ENCODE measurements at places on chromosomes 3 and 15.

- DNase-seq, result no peak
These were observed 106.6 kb downstream of the FBN1 start for GRCh38 chr15:48538941-48539340.

- no peak for DNase-seq
These were observed 45.4 kb downstream of the EFHB start for GRCh38 chr3:19888428-19889152.

GRCh38 chr3:178537122-178537705 lies 978 bp downstream of the KCNMB2 start:
- DNase-seq, result no peak

DNA sequence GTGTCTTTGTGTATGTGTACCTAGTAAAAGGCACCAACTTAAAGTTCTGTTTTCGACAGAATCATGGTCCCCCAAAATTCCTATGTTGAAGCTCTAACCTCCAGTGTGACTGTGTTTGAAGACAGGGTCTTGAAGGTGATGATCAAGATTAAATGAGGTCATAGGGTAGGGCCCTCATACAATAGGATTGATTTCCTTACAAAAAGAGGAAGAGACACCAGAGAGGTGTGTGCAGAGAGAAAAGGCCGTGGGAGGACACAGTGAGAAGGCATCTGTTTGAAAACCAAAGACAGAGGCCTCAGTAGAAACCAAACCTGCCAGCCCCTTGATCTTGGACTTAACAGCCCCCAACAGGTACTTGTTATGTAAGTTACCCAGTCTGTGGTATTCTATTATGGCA lies 52.0 kb upstream of the CORO2B start:
- DNase-seq, result no peak

GRCh38 chr3:161117646-161118045 lies 12.5 kb upstream of the B3GALNT1 start:
- DNase-seq, result no peak

- no peak for DNase-seq
These were observed 187.4 kb downstream of the MECOM start for GRCh38 chr3:169475978-169476698.

DNA sequence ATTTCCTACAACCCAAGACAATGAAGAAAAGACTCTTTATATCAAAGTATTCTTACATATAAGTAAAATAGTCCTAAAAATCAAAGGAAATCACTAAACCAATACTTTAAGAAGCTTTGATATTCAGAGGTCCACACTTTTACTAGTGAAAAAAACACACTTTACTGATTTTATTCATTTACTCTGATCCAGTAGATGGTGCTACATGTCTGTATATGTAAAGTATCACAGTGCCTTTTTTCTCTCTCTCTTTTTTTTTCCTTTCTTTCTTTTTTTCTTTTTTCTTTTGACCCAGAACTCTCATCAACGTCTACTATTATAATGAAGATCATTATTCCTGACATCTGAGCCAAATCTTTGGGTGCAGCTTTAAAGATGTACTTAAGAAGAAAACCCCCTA lies 10.8 kb upstream of the CCDC39 start:
- DNase-seq, result no peak

DNA sequence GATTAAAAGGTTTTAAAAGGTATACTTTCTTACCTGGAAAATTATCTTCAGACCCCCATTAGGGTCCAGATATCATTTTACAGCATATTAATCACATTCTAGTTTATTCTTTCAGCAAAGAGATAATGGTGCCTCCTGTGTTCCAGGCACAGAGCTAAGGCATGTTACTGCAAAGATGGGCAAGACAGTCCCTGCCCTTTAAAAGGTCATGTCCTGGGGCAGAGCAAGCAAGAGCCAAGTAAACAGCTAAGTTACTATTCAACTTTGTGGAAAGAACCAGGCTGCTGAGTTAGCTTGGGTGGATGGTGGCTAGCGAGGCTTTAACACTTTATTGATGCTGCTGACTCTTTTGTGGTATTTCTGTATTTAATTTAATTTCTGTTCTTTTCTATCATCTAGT lies 75.0 kb downstream of the LRRC28 start:
- no peak for DNase-seq

- DNase-seq, result no peak
These were observed 122.9 kb upstream of the CTNNB1 start for GRCh38 chr3:41076399-41076798.

DNA sequence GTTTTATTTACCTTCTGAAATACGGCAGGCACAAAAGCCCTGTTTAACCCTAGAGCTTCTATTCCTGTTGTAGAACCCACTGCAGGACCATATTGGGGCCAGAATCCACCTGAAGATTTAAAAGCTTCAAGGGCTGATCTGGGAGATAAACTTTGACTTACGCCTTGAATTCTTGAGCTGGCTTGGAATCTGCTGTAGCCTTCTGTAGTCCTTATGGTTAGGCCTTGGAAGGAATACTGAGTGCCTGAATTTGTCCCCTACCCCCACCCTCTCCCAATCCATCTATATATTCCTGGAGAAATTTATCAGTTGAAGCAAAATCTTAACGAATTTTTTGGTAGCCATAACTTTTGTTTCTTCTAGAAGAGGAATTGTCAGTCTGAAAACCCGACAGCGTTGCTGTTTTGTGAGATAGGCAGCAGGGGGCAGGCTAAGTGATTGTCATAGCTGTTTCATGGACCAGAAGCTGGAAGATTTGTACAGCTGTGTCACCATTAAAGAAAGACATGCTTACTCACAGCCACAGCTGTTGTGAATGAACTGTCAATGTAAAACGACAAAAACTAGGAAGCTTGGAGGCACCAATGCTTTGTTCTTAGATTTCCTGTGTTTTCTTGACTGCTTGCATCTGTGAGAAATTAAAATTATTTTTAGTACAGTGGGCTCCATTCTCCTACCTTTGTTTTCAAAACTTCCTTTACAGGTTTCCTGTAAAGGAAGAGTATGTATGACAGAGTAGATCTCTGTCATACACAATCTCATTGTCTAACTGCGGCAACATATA lies 12.8 kb downstream of the LXN start:
- DNase-seq, result no peak

DNA sequence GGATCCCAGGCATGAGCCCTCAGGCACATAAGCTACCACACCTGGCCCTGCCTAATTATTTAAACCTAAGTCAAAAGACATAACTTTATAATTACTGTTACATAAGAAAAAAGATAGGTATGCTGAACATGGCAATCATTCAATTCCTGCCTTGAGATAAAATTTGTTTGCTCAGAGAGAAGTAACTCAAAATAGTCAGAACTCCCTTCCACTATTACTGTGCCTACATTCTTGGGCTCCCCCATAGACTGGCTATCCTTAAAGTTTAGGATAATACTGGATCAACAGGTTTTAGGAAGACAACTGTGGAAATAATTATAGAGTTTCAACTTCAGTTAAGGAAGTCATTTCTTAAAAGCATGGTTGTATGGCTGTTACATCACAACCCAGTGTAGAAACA lies 9.9 kb downstream of the WDR53 start:
- no peak for DNase-seq

- no peak for DNase-seq
These were observed 9.2 kb downstream of the LZTFL1 start for GRCh38 chr3:45832699-45833098.

- DNase-seq, result no peak
These were observed 19.7 kb downstream of the RCN2 start for GRCh38 chr15:76951220-76951619.

DNA sequence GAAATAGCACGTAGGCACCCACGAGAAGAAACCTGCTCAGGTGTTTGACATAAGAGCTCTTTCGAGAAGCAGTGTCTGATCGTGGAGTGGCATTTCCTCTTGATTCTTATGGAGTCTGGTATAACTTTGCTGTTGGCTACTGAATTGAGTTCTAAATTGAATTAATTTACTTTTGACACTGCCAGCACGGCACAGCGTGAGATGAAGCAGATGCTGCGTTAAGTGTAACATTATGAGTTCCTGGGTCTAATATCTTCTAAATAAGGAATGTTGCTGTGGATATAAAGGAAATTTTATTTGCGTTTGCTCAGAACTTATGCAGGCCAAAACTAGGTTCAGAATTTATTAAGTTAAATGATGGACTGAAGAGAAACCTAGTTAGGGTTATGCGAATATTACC lies 919.9 kb downstream of the TUSC7 start:
- no peak for DNase-seq

GRCh38 chr15:74053941-74054529 lies 28.3 kb downstream of the GOLGA6A start:
- peak; percentile 20 for DNase-seq

GRCh38 chr3:171058058-171058457 lies 31.5 kb upstream of the SLC2A2 start:
- DNase-seq, result no peak

DNA sequence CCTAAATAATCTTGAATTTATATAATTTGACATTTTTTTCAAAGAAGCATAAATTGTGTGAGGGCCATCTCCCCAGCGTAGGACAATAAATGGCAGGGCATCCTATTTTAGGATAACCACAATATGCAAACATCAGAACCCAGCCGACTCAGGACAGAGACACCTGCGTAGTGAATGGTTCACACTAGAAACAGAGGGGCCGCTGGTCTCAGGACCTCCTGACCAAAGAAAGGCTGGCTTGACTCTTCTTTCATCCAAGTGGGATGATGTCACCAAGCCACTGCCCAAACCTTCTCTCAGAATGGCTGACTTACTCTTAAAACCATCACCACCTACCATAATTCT lies 162.1 kb downstream of the FOXP1 start:
- no peak for DNase-seq

DNA sequence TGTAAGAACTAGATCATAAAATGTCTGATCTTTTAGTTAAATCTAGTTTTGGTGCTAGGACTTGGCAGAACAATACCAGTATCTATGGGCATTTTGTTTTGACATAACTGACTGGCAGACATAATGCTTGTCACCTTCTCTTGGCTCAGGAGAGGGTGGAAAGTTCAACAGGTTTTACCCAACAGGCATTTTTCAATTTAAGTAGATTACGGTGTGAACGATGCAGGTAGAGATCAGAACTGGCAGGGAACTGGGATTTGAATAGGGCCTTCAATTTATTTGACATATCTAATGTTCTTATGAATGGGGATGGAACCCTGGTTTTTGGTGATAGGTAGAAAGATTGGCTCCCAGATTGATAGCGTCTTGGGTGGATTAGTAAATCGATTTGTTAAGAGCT lies 351.0 kb downstream of the FEZF2 start:
- DNase-seq, result no peak

DNA sequence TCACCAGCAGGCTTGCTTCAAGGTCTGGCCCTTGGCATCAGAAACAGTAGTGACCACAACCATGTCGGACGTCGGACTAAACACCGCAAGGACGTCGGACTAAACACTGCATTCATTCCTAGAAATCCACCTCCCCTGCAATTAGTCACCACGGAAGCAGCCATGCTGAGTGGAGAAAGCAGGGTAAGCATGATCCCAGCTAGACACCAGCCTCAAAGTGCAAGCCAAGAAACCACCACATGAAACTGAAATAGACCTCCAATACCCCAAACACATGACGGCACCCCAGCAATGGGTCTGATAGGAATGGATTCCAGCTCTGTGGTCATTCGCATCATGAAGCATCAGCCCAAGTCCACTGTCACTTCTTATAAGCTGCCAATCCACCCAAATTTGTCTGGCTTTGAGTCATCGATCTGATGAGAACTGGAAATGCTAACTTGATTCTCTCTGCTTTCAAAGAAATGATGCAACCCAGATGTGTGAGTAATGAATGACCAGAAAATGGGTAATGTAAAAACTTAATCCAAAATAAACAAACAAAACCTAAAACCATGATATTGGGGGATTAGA lies 348.3 kb upstream of the TMCO5A start:
- DNase-seq, result no peak

- no peak for DNase-seq
These were observed 20.7 kb downstream of the ADAMTS9 start for GRCh38 chr3:64667138-64667537.

GRCh38 chr15:66489179-66489791 lies 8.3 kb downstream of the SNAPC5 start:
- no peak for DNase-seq

GRCh38 chr15:60486742-60487141 lies 7.8 kb upstream of the ICE2 start:
- no peak for DNase-seq

GRCh38 chr15:67720556-67721175 lies 104.6 kb upstream of the SKOR1 start:
- no peak for DNase-seq

GRCh38 chr3:184085389-184085852 lies 11.4 kb upstream of the HTR3E start:
- DNase-seq, result no peak

GRCh38 chr3:187181454-187182170 lies 15.7 kb upstream of the RTP1 start:
- no peak for DNase-seq

- DNase-seq, result no peak
These were observed 48.2 kb upstream of the TEX264 start for GRCh38 chr3:51622868-51623267.

- no peak for DNase-seq
These were observed 105.5 kb upstream of the ICE2 start for GRCh38 chr15:60584355-60584998.

DNA sequence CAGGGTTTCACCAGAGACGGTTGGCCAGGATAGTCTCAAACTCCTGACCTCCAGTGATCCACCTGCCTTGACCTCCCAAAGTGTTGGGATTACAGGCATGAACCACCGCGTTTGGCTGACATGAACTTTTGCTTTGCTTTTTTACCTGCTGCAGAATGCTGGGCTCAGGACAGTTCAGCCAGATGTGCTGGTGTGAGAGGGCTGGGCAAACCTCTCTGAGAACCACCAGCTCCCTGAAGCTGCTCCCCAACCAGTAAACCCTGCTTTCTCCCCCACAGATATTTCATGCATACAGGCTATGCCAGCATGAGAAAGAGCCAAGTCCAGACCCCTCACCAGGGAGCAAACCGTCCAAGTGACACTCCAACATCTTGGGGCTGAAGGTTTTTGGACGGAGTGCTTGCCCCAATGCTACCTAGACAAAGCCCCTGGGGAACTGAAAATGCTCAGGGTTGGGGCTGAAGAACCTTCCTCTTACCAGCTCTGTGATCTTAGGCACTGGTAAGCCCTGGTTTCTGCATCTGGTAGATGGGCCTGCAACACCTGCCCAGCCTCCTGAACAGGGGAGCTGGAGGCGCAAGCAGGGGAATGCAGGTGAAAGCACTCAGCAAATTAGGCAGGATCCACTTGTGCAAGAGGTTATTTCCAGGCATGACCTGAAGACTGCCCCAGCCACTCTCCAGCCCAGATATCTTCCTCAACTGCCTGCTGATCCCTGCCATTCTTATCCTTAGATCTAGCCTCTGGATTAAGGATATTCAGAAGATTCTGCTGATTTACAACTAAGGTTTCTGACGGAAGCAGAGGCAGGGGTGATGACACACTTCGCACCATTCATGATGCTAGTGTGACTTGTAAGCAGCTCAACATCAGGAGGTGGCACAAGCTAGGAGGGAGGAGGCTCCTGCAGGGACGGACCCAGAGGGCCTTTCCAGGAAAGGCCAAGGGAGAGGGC lies 78.8 kb downstream of the TLE3 start:
- DNase-seq, result no peak

GRCh38 chr3:169199283-169199682 lies 464.2 kb downstream of the MECOM start:
- DNase-seq, result no peak
